ENCODE measurements at places on chromosomes 3 and 15. TPM values are rescaled to one million over a fixed set of nuclear protein-coding genes. Genes with fewer than 3 reads are reported as not detected.

DNA sequence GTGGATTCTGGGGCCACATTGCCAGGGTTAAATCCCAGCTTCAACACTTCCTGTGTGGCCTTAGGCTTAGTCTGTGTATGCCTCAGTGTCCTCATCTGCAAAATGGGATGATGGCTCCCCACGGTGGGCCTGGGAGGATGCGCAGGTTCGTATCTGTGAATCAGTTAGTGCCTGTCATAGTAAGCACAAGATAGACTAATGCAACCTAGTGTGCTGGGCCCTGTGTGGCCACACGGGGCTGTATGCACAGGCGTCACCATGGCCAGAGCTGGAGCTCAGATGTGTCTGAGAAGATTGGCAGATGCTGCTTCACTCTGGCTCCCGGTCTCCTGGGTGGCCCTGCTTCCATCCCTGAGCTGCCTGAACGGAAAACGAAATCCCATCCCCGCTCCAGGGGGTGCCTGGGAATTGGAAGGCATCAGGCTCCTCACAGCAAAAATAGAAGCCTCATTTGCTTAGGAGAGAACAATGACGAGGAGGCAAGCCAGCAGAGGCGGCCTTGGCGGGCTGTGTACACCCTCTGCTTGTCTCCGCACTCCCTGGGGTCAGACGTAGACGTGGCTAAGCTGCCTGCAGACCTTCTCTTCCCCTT, 103.6 kb downstream of the APBA2 start:
- no peak for DNase-seq

Gene SLC24A5
- total RNA-seq: not detected

DNA sequence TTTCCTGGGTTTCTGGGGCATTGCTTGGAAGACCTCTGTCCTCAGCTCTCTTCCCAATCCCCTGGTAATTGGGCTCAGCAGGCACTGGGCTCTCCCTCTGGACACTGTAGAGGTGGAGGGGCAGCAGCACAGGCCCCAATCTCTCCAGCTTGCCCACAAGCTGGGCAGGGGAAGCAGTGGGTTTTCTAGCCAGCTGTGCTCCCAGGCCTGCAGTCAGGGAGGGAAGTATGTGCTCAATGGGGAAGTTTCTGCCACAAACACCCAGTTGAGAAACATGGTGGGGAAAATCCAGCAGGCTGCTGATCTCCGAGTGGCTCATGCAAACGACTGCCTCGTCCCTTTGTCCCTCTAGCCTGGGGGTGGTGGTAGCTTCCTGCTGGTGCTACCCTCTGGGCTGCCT, 12.8 kb upstream of the RFT1 start:
- no peak for DNase-seq

DNA sequence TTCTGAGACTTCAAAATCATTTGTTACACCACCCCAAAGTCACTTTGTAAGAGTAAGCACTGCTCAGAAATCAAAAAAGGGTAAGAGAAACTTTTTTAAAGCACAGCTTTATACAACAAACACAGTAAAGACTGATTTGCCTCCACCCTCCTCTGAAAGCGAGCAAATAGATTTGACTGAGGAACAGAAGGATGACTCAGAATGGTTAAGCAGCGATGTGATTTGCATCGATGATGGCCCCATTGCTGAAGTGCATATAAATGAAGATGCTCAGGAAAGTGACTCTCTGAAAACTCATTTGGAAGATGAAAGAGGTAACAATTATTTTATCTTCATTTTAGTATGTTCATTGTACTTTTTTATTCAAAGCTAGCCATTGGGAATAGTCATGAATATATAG, 32.6 kb downstream of the BLM start:
- DNase-seq: no peak

DNA sequence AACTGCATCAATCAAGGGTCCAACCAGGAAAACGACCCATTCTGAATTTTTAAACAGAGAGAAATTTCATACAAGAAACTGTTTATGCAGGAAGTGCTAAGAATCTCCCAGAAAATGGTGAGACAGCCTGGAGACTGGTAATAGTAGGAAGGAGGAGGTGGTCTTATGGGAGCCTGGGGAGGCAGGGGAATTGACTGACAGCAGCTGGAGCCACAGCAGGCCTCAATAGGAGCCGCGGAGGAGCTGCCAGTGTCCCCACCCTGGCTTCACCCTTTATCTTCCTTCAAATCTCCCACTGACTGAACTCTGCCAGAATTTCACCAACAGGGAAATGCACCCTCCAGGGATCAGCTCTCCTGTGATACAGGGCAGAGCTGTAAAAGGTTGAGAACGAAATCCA, 7.5 kb upstream of the C3orf80 start:
- DNase-seq: no peak
